Parietal lobe (tissue), 2 donors: ENCODE measurements at places on chromosomes 5 and 9. TPM values are rescaled to one million over a fixed set of nuclear protein-coding genes. Genes with fewer than 3 reads are reported as not detected.

Gene REEP2
- total RNA-seq = 88.3 TPM

Gene PCDHGA7
- 23.8 TPM for total RNA-seq

Gene KIF20A
- 6.3 TPM for total RNA-seq

Gene SMIM33
- not detected for total RNA-seq

Gene LCN2
- total RNA-seq = not detected

Gene NEUROG1
- 1.6 TPM for total RNA-seq
